ENCODE measurements at places on chromosomes 6 and 20.

DNA sequence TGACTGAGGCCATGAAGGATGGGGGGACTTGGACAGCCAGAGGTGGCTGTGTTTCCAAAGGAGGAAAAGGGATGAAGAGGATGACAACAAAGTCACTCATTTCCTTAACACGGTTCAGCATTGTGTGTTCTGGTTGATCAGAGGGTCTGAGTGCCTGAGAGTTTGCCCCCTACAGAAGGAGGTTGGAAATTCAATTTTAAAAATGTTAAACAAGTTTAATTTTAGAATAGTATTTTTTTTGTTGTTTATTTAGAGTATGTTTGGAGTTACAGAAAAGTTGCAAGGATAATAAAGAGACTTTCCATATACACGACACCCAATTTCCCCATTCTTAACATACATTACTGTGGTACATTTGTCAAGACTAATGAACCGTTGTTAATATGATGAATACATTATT is 10.3 kb upstream of the VAPB start:
- no peak for DNase-seq

GRCh38 chr6:133055441-133055966 is 185.7 kb upstream of the EYA4 start:
- DNase-seq = no peak

- DNase-seq = no peak
Observed at GRCh38 chr6:33492093-33492492, 37.7 kb downstream of the ZBTB9 start.

- peak; percentile 87 for DNase-seq
Observed at GRCh38 chr6:43771858-43772680, 2.1 kb downstream of the VEGFA start.

DNA sequence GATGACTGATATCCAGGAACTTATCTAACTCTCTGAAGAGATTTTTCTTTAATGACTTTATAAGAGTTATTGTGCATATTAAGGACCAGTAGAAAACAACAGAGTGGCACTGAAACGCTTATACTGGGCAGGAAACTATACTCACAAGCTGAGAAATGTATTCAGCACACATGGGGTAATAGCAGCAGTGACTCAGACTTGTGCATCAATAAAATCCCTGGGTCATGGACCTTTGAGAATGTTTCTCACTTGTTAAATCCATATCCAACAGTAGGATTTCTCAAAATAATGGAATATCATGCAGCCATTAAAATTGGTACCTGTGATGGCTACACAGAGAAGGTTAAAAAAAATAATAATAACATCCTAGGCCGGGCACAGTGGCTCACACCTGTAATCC is 219.5 kb downstream of the BTBD9 start:
- no peak for DNase-seq

- no peak for DNase-seq
Observed at GRCh38 chr6:26489996-26490964, 9.8 kb upstream of the BTN1A1 start.

- no peak for DNase-seq
Observed at GRCh38 chr6:118965371-118965770, 30.4 kb upstream of the MCM9 start.

DNA sequence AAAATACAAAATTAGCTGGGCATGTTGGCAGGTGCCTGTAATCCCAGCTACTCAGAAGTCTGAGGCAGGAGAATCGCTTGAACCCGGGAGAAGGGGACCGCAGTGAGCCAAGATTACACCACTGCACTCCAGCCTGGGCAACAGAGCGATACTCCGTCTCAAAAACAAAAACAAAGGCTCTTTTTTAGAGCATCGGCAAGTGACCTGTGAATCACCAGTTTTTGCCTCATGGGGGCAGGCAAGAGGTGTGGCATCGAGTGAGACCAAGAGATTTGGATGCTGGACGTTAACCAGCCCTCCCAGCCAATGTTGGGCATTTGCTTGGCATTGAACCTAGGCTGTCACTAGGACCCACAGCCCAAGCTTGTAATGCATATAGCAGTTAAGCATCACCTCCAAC is 14.6 kb upstream of the CDK5RAP1 start:
- peak; percentile 57 for DNase-seq

- DNase-seq = no peak
Observed at GRCh38 chr20:38198238-38198861, 33.3 kb upstream of the TGM2 start.

- no peak for DNase-seq
Observed at GRCh38 chr20:24289737-24290481, 179.5 kb upstream of the SYNDIG1 start.

- no peak for DNase-seq
Observed at GRCh38 chr6:119630561-119631192, 281.1 kb upstream of the MAN1A1 start.

GRCh38 chr20:52168116-52168515 is 23.5 kb downstream of the ZFP64 start:
- no peak for DNase-seq

DNA sequence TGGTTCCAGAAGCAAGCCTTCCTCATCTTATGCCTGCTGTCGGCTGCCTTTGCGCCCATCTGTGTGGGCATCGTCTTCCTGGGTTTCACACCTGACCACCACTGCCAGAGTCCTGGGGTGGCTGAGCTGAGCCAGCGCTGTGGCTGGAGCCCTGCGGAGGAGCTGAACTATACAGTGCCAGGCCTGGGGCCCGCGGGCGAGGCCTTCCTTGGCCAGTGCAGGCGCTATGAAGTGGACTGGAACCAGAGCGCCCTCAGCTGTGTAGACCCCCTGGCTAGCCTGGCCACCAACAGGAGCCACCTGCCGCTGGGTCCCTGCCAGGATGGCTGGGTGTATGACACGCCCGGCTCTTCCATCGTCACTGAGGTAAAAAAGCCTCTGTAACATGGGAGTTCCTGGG is 366 bp downstream of the SLC22A1 start:
- no peak for DNase-seq

- DNase-seq = peak; percentile 71
Observed at GRCh38 chr6:12060780-12061609, 48.9 kb downstream of the HIVEP1 start.

DNA sequence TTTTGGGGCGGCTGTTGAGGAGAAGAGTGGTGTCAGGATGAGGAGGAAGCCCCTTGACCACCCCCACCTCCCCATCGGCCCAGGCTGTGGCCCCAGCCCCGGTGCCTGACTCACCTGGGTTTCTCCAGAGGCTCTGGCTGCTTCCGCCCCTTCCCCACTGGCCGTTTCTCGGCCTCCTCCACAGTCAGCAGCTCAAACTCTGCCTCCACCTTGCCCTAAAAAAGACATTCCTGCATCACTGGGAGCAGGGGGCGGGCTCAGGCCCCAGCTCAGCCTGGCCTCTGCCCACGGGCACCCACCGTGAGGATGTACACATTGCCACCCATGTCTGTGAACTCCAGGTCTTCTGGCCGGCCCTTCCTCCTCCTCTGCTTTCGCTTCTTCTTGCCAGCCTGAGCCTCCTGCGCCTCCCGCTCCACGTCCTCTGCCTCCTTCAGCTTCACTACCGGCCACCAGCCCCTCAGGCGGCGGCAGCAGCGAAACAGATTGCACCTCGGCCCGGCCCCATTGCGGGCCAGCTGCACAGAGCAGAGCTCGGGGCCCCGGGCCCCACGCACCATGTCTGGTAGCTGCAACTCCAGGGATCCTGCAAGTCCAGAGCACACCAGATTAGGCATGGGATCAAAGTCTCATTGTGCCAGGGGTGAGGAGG is 17.3 kb downstream of the ERGIC3 start:
- no peak for DNase-seq

- no peak for DNase-seq
Observed at GRCh38 chr6:136769124-136769523, 23.2 kb downstream of the MAP3K5 start.

GRCh38 chr20:35991142-35991771 is 22.9 kb downstream of the CNBD2 start:
- DNase-seq = no peak

DNA sequence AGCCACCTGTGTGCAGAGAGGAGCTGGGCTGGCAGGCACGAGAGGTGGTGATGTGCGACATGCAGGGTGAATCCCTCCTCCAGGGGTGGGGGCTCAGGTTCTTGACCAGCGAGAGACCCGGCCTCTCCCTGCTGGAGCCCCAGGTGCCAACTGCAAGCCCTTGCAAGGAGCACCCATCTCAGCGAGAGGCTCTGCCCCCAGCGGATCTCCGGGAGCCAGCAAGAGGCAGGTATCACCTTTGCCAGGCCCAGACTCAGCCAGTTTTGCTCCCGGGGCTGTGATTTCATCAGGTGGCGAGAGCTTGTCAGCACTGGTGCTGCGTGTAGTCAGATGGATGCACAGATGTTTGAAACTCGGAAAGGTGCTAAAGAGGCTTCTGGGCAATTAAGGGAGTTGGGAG is 87.7 kb downstream of the TFAP2C start:
- no peak for DNase-seq

- DNase-seq = no peak
Observed at GRCh38 chr6:48505621-48506020, 394.6 kb upstream of the PTCHD4 start.

DNA sequence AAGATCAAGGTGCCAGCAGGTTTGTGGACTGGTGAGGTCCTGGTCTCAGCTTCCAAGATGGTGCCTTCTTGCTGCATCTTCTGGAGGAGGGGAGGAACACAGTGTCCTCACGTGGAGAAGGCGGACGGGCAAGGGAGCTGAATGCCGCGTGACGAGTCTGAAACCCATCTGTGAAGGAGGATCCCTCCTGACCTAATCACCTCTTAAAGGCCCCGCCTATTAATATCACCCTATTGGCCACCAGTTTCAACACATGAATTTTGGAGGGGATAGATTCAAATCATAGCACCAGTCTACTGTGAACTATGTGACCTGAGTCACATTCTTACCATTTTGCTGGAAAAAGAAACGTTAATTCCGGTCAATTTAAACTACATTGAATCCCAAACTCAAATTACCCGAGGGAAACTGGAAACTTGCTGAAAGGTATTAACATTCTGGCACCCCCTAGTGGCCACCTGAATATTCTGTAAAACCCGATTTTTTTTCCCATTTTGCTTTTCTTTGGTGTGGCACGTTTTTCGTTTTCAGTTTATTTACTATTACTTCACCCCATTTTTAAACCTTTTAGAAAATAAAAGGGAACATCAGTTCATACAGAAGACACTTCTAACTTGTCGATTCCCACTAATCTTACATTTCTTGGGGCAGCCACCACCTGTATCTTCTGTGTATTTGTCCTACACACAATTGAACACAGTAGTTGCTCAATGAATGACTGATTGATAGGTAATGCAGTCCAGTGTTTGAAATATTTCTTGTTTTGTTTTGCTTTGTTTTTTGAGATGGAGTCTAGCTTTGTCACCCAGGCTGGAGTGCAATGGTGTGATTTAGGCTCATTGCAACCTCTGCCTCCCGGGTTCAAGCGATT is 17.9 kb upstream of the CCDC170 start:
- DNase-seq = no peak

DNA sequence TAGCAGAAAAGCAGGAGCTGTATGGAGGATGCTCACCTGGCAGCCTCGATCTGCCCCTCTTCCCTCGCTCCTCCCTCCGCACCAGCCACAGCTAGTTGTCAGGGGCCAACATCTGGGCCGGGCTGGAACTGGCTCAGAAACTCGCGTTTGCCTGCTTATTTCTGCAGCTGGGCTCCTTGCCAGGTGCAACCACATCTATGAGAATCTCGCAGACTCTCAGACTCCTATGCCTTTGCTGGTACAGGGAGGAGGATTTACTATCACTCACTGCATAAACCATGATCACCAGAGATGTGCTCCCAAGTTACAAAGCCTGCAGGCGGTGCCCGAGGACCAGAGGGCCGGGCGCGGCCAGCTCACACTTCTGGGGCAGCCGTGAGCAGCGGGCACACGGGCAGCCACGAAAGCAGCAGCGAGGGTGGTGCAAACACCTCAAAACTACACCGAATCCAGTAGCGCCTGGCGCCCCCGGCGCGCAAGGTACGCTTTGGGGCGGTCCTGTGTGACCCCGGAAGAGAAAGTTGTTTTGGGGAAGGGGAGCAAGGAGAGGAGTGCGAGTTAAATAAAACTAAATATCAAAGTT is 577 bp upstream of the LRRC1 start:
- DNase-seq = peak; percentile 77

- no peak for DNase-seq
Observed at GRCh38 chr20:58930496-58930895, 50.6 kb upstream of the NELFCD start.

- no peak for DNase-seq
Observed at GRCh38 chr6:85062884-85063283, 298.5 kb upstream of the TBX18 start.

DNA sequence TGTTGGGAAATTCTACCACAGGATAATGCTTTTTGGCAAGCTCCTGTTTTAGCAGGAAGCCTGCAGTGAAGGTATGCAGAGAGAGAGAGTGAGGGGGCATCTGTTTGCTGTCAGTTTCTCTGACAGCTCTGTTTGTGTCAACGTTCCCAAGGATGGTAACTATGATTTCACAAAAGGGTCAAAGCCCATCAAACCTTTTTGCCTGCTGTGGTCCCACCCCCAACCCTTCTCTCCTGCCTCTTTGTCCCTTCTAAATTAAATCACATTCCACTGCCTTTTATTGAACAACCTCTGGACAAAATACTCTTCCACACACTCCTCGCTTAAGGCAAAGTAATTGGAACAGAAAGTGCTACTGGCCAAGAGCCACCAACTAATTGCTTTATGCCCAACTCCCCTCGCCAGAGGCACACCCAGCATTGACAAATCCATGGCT is 128.3 kb downstream of the TSHZ2 start:
- no peak for DNase-seq

DNA sequence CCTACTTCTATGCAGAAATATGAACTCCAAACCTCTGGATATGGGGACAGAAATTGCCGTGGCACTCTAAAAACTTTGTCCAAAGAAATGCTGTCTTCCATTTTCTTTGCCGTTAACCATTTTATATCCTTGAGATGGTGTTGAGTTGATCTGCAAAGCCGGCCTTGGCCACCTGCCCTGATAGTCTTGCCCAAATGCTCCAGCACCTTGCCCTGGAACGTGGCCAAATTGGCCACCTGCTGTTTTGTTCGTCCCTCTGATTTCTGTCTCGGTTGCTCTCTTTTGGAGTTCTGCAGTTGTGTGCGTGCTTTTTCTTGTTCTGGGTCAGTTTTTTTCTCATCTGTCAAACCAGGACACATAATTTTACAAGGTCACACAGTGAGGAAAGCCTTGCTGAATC is 239.7 kb upstream of the GMDS start:
- no peak for DNase-seq

DNA sequence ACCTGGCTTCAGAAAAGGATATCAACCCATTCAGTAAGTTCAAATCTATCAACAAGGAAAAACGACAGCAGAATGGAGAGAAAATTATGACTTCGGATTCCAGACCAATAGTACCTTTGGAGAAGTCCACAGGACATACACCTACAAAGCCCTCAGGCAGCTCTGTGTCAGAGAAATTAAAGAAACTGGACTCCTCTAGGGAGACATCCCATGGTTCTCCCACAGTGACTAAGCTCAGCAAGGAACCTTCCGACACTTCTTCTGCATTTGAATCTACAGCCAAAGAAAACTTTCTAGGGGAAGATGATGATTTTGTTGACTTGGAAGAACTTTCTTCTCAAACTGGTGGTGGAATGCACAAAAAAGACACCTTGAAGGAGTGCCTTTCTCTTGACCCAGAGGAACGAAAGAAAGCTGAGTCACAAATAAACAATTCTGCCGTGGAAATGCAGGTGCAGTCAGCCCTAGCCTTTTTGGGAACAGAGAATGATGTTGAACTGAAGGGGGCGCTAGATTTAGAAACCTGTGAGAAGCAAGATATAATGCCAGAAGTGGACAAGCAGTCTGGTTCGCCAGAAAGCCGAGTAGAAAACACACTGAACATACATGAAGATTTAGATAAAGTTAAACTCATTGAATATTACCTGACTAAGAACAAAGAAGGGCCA is 67.4 kb upstream of the HINT3 start:
- DNase-seq = no peak

- no peak for DNase-seq
Observed at GRCh38 chr6:126662966-126663365, 323.1 kb downstream of the CENPW start.
